CD4-positive, alpha-beta T cell treated with Interleukin-6 for 4 hours (primary cell): ENCODE measurements at places on chromosomes 16 and 17.

DNA sequence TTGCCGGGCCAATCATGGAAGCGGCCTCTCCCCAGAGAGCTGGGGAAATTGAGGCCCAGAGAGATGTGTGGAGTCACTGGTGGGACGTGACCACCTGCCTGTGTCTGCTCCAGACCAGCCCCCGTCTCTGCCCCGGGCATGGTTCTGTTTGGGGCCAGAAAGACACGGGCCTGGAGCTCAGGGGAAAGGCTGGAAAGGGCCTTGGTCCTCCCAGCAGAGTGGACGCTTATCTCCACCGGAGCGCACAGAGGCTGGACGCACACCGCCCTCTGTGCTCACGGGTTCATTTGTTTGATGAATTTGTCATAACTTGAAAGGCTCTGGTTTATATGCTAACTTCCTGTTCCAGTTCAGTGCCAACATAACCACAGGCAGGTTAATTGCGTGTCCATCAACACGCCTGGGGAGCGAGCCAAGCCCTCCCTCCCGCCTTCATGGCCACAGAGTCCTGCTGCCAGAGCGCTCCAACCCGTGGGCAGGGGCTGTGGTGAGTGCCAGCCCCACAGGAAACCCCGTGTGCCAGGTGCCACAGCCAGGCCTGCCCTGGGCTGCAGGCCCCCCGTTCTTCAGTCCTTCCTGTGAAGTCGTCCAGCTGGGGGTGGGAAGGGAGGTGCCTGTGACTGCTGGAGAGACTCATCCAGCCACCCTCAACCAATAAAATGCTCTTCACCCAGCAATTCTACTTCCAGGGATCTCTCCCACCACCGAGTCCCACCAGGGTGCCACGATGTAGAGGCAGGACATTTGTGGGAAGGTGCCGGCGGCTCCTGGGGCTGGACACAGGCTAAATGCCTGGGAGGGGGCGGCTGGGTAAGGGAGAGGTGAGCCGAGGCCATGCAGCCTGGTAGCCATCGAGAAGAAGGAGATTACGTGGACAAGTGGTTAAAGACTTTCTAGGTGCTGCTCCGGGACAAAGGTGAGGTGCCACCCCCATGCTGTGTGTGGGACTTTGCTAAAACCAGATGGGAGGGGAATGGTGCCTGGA lies 29.4 kb upstream of the BAHCC1 start:
- peak; percentile 31 for DNase-seq

- DNase-seq, result no peak
Measured at GRCh38 chr17:2453325-2453724, 52.5 kb upstream of the MNT start.

GRCh38 chr16:83453977-83454376 lies 353.8 kb upstream of the HSBP1 start:
- DNase-seq, result no peak

GRCh38 chr17:33494151-33494550 lies 201.1 kb upstream of the ASIC2 start:
- no peak for DNase-seq

DNA sequence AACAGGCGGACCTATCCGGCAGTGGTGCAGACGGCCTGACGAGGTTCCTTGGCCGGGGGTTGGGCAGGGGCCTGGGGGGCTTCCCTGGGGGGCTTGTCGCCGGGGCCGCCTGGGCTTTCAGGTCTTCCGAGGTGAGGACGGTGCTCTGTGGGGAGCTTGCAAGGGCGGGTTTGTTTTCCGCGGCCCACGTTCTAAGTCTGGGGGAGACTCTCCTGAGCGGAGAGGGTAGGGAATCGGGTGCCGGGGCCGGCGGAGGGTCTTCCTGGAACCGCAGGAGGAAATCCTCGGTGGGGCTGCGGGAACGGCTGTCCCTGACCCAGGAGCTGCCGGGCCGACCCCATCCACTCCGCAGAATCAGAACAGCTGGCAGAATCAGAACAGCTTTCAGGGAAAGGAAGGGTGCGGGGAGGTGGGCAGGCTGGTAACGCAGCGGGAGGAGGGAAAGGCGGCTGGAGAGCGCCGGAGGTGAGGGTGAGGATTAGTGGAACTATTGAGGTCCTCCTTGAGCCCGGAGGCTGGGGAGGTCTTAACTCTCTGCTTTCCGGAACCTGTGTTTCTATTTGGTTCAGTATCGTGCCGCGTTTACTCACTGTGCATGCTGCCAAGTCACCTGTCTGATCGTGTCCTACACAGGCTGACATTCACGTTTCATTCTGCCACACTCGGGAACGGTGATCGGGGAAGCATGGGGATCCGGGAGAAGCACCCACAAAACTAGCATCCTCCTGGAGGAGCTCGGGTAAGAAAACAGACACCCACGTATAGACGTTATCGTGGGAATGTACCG lies 28.9 kb downstream of the CPSF4L start:
- DNase-seq, result peak; percentile 42

DNA sequence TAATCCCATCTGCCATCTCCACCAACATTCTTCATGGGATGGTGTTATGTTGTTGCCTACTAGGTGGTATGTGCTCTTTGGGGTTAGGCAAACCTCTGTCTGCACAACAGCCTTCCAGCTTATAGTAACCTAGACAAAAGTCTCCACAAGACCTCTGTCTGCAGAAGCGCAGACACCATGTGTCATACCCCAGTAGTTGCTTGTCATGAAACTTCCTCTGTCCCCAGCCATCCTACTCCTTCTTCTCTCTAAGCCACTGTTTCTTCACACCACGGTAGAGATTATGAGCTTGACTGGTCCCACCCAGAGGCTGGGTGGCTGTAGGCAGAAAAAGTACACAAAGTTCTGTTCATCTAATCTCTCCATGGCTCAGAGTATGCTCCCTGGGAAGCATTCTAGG lies 100.3 kb downstream of the MAF start:
- no peak for DNase-seq

DNA sequence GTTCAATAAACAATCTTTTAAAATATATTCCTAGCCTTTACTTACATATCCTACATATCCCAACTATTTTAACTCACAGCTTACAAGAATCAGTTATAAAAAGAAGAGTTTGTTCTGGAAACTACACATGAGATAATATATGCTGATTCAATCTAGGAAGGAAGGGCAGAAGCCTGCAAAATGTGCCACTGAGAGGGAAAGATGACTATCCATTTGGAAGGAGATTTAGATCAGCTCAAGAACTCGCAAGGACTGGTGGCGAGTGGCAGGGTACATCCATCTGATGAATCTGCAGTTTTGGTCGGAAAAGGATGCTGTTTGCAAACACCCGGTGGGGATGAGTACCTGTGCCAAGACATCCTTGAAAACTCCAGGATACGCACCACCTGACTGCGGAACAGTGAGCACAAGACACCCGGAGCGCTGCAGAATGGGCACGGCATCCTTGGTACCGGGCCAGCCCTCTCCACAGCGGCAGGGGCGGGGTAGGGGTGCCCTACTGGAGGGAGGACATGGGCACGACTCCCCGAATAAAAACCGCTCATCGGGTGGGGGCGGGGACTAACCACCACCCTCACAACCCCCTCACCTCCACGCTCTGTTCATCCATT lies 723 bp downstream of the TRIM37 start:
- peak; percentile 80 for DNase-seq

DNA sequence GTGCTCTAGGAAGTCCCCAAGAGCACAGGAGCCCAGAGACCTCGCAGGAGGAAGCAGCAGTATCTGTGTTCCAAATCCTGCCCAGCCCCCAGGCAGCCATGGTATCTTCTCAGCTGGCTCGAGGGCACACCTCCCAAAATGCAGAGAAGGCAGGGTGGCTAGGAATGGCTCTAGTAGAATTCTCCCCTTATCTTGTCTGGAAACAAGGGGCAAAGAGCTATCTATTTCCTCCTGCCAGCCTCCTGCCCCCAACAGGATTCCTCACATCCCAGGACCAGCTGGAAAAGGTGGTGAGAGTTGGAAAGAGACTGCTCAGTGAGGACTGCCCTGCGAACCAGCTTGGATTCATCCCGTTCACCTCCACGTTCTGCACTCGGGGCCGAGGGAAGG lies 8.6 kb upstream of the TSPOAP1 start:
- peak; percentile 75 for DNase-seq

GRCh38 chr17:1495265-1495989 lies 2.9 kb upstream of the MYO1C start:
- DNase-seq, result no peak

- no peak for DNase-seq
Measured at GRCh38 chr17:32157225-32157624, 14.9 kb downstream of the RHOT1 start.

DNA sequence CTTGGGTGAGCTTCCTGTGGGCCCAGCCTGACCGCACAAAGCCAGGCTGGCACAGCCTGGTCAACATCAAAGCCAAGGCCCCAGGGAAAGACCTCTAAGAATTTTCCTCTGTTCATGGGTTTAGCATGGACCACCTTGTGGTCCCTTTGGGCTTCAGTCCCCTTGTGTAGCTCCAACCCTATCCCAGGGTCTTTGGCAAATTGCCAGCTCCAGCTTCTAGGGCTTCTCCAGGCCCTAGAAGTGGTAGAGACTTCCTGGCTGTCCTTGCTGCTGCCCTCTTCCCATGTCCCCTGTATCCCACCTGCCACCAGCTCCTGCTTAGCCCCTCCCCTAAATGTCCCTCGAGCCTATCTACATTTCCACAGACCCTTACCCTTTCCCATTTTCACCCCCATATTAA lies 9.7 kb upstream of the ITGA3 start:
- DNase-seq, result no peak

DNA sequence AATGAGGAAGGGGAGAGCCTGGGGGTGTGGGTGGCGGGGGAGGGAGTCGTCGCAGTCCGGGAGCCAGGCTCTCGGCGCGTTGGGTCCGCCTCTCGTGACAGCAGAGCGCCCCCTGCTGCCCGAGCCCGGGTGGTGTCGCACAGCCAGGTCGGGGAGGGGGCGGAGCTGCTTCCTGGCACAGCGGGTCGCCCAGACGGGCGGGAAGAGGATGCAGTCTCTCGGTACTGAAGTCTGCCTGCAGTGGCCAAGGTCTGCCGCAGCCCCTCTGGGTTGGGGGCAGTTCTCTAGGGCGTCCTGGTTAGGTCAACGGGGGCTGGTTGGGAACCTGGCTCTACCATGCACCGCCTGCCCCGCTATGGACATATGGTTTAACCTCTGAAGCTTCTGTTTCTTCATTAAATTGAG lies 38.2 kb upstream of the CCDC182 start:
- DNase-seq, result peak; percentile 80

DNA sequence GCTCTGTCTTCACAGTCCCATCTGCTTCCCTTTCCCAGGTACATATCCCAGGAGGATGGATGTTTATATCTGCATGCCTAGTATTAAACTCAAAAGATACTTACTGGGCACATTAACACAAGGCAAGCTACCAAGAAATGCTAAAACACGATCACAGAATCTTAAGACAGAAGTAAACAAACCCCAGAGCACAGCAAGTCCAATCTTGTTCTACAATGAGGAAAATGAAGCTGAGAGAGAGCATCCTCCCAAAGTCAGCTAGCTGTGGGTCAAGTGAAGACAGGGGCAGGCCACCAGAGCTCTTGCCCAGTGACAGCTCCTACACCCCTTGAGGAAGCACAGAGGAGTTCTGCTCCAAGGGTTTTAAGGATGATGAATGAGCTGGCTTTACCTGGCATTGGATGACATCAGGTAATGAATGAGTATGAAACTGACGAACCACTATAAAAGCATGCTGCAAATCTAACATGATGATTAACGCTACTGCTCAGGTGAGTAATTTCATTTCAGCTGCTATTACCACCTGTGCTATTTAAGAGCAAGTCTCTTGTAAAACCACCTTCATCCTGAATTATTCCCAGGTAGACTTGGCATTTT lies 20.3 kb downstream of the XPO6 start:
- DNase-seq, result no peak
